Stimulated activated naive CD8-positive, alpha-beta T cell treated with anti-CD3 and anti-CD28 coated beads, Interleukin-15, amount 100 ng/mL, for 72 hours (primary cell): ENCODE measurements at places on chromosomes 16 and 17.

DNA sequence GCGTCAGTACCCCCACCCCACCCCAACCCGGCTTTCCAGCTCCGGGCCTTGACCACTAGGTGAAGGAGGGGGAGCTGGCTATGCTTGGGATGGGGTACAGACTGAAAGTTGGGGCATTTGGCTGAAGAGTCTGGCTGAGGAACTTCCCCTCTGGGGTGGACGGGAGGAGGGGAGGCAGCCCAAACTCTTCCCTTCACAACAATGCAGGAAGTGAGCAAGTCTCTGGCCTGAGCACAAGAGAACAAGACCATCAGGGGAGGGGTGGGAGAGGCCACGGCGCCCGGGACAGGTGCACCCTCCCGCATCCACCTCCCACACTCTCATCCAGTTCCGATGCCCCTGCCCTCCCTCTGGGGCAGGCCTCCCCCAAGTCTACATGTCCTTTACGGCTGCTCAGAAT, 5.6 kb downstream of the USH1G start:
- DNase-seq = no peak

- no peak for DNase-seq
These were observed 50.9 kb upstream of the CDC42EP4 start for GRCh38 chr17:73362697-73363096.

- no peak for DNase-seq
These were observed 30.9 kb downstream of the PAFAH1B1 start for GRCh38 chr17:2624292-2624731.

GRCh38 chr16:74575807-74576643, 30.9 kb downstream of the GLG1 start:
- no peak for DNase-seq

DNA sequence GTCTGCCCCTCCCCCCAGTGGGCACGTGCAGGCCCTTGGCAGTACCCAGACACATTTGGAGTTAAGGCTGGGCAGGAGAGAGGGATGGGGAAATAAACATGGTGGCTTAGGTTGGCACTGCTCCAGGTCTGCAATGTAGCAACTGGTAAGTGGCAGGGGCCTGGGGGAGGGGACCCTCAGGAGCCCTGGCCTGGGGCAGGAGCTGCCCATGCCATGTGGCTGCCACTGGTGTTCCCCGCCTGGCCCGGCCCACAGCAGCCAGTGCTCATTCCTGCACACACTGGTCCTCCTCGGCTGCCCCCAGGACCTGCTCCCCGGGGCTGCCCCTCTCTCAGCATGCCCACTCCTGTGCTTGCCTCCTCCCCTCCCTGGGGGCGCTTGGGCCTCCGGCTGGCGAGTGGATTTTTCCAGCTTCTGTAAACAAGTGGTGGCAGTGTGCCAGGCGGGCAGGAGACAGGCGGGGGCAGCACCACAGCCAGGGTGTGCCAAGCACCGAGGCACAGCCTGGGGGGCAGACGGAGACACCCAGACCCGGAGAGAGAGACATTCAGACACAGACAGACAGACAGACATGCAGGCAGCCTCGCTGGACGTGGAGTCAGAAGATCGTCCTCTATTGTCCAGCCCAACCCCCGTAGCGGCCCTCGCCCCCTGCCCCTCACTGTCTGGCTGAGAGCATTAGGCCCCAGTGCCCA, 9.4 kb downstream of the THRA start:
- DNase-seq = no peak

- DNase-seq = no peak
These were observed 30.1 kb downstream of the C17orf100 start for GRCh38 chr17:6681671-6682070.

GRCh38 chr17:34556384-34556783, 23.0 kb upstream of the TMEM132E start:
- DNase-seq = no peak

DNA sequence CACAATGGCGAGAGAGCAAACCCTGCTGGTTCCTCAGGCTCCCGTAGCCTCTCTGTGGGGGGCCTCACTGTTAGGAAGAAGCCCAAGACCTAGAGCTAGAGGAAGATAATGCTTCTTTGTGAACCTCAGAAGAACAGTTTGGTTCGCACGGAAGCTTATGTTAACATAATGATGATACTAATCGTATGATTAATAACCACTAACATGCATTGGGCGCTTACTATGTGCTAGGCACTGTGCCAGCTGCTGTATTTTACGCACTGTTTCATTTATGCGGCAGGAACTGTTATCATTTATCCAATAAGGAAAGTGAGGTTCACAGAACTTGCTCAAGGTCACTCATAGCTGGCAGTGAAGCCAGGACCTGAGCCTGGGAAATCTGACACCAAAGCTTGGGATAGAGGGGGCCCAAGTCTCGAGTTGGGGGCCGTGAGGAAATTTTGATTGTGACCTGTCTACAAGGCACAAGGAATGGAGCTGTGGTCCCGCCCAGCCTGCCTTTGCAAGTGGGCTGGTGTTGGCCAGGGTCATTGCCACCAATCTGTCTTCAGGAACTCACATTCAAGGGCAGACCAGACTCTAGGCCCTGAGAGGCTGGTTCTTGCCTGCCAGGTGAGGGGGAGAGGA, 6.8 kb downstream of the PRCD start:
- no peak for DNase-seq

DNA sequence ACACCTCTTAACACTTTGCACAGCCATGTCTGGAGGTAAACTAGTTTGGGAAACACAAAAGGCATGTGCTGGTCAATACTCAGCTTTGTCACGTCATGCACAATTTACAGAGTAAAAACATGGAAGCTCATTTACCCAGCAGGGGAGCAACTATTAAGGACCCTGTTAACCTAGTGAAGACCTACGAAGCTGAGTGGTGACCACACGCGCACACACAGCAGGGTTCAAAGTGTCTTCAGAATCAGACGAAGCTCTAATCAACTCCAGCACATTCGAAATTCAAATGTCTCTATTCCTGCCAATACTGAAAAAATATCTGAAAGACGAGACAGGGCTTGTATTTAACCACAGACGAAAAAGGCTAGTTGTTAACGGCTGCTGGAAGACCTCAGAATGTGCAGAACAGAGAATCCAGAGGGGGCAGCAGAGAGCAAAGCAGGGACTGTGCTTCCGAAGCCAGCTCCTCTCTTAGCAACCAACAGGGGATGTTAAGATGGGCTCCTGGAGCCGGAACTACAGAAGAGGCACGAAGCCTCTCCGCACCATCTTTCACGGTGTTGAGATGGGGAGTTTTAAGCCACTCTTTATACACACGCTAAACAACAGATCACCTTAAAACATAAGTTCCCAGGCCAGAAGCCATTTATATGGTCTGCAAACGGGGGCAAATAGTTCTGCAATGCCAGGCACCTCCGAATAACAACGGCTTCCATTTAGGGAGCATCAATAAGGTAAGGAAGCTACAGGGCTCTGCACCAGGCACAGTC, 45.7 kb downstream of the CMTM4 start:
- DNase-seq = peak; percentile 83

- no peak for DNase-seq
These were observed 77.0 kb downstream of the HS3ST2 start for GRCh38 chr16:22890976-22891375.

DNA sequence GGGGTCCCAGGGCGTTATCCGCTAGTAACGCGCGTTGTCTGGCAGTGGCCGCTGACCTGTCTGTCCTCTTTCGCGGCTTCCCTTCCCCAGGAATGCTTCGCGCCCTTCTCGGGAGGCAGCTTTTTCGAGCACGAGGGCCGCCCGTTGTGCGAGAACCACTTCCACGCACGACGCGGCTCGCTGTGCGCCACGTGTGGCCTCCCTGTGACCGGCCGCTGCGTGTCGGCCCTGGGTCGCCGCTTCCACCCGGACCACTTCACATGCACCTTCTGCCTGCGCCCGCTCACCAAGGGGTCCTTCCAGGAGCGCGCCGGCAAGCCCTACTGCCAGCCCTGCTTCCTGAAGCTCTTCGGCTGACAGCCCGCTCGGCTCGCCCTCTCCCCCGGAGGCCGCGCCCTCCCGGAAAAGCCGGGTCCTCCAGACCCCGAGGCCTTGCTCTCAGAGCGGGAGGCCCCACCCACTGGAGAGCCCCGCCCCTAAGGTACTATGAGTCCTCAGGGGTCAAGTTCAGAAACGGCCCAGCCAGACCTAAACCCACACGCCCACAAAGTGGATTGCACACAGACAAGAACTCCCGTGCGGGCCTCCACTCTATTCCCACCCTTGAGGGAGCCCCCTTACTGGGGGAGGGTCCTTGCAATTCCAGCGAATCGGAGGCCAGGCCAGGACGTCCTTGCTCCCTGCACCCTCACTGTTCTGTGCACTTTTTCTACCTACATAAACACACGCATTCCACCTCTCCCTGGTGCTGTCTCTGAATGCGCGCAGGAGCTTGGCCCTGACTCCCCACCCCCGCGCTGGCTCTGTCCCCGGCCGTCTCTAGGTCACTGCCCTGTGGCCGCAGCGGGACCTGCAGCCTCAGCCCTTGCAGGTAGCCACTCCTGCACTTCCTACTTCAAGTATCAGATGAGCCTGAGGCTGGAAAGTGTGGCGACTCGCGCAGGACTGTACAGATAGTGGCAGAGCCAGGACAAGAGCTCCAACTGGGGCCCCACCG, 5.4 kb upstream of the SLC5A2 start:
- peak; percentile 47 for DNase-seq

DNA sequence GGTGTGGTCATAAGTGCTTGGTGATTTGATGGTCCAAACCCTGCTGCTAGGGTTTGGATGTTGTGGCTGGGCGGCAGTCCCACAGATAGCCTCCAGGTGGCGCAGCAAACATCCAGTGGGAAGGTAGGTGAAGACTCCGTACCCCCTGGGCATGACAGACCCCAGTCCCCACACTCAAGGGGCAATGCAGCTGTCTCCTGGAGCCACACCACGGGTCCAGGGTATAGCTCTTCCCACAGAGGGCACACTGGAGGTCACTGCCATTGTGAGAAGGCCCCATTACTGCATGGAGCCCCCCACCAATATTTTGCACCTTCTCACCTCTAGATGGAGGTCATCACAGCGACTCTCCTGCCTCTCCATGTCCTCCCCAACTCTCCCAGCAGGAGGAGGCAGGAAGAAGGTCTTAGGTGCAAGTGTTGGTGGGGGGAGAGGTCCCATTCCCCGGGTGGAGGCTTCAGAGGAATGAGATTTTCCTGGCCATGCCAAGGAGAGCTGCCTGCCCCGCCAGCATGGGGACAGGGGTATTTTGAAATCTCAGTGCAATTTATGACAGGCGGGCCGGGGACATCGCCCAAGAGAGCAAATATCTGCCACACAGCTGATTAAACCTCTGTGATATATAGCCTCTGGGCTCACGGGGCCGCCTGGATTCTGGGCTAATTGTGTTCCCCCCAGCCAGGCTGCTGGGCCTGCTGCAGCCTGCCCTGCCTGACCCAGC, 17.1 kb upstream of the C17orf113 start:
- DNase-seq = peak; percentile 67

- no peak for DNase-seq
These were observed 72.4 kb upstream of the AMZ2 start for GRCh38 chr17:68175416-68175815.

DNA sequence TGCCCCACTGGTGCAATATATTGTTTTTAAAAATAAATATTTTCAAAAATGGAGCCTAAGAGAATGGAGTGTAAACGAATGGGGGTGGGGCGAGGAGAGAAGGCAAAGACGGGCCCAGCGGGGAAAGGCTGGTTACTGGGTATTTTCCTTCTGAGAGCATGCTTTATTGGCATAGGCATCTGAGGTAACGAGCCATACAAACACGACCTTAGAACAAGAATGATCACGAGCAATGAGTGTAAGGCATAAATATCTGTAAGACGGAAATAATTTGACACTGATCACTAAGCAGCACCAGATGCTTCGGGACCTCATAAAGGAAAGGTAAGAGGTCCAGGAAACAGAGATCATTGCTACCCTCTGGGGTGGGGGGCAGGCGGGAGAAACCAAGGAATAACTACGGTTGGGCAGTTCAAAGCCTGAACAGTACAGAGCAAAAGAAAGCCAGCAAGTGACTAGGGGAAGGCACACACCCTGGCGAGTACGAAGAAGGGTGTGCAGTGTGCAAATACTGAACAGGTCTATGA, 959 bp downstream of the SSH2 start:
- peak; percentile 24 for DNase-seq

DNA sequence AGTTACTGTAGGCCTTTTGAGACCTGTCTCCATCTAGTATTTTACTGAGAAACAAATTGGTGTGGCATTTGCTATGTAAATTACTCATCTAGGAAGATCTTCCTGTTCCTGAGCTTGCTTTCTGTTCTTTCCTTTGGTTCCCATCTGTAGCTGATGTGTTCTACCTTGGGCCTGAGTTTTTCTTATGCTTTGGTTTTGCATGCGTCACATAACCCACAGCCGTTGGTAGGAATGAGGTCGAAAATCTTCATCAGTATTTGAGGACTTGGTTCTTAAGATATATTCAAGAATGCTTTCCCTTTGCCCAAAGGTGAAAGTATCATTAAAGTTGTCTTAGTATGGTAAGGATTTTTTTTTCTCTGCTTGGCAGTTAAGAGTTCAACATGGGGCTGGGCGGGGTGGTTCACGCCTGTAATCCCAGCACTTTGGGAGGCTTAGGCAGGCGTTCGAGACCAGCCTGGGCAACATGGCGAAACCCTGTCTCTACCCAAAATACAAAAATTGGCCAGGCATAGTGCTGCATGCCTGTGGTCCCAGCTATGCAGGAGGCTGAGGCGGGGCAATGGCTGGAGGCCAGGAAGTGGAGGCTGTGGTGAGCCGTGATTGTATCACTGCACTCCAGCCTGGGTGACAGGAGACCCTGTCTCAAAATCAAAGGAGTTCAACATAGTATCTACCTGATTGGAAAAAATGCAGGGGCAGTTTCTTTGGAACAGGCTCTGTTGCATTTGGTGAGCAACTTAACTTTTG, 28.8 kb downstream of the IST1 start:
- DNase-seq = no peak

- DNase-seq = no peak
These were observed 1.0 kb downstream of the EMC8 start for GRCh38 chr16:85798283-85798776.

DNA sequence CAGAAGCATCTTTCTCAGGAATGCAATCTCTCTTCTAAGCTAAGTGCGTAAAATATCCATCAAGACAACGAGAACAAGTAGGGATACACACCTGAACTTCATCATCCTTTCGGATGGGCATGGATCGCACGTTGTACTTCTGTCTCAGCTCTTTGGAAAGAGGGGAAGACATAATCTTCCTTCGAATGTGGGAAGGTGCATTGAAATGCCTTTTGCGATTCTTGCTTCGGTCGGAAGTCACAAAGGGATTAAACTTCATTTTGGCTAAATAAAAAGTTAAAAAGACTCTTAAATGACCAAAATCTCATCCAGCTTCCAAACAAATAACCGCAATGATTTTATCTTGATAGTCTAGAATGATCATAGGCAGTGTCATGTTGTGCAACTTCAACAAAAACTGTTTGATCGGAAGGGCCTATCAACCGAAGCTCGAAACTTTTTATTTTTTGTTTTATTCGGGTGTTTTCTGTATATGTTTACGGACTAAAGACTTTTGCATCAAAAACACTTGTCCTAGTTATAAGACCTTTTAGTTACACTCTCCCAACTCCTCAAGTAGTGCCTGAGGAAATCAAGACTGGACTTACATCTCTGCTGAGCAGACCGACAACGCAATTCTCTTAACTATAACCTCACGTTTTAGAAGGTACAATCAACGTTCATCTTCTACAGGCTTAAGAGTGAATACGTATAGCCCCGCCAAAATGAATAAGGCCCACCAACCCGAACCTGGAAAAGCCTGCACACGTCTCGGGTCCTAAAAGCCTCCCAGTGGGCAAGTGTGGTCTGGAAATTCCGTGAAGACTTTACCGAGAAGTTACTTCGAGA, 727 bp downstream of the RPL26 start:
- no peak for DNase-seq
